Activated CD4-positive, alpha-beta memory T cell treated with anti-CD3 and anti-CD28 coated beads for 36 hours (primary cell): ENCODE measurements at places on chromosomes 7 and 10. TPM values are rescaled to one million over a fixed set of nuclear protein-coding genes. Genes with fewer than 3 reads are reported as not detected.

EPO gene
- not detected for total RNA-seq

CTAGE4 gene
- 3.1 TPM for total RNA-seq

DNA sequence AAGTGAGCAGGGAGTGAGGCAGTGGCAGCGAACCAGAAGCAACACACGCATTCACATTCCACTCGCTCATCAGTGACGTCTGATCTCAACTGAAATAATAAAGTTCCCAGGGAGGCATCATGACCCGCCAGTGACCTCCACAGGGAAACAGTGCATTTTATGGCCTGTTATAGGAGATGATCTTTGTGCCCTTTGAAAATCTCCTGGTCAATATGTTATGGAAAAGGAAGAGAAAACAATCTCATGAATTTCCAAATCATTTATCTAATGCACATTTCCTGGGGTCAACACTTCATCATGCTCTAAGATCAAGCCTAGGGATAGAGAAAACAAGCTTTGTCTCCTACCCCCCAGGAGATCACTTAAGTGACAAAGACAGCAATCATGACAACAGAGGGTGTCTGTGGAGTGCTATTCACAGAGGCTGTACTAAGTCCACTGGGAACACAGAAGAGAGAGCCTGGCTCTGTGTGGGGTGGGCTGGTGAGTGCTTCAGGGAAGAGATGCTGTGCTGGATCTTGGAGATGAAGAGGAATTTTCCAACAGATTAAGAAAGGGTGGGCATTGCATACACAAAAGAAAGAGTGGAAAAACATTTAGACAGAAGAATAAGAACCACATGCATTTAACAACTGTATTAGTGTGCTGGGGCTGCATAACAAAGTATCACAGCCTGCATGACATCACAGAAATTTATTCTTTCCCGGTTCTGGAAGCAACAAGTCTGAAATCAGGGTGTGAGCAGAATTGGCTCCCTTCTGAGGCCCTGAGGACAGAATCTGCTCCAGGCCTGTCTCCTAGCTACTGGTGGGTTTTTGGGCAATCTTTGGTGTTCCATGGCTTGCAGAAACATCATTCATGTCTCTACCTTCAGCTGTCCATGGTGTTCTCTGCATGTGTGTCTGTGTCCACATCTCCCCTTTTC, 613.9 kb upstream of the IGFBP3 start:
- no peak overlapping the region for H3K27ac ChIP-seq
- no peak overlapping the region for H3K4me3 ChIP-seq
- H3K36me3 ChIP-seq: no peaks in the 10 kb centered on the region
- H3K4me1 ChIP-seq: no peaks in the 10 kb centered on the region
- DNase-seq: no peak
- no peaks in the 10 kb centered on the region for H3K27me3 ChIP-seq

DNA sequence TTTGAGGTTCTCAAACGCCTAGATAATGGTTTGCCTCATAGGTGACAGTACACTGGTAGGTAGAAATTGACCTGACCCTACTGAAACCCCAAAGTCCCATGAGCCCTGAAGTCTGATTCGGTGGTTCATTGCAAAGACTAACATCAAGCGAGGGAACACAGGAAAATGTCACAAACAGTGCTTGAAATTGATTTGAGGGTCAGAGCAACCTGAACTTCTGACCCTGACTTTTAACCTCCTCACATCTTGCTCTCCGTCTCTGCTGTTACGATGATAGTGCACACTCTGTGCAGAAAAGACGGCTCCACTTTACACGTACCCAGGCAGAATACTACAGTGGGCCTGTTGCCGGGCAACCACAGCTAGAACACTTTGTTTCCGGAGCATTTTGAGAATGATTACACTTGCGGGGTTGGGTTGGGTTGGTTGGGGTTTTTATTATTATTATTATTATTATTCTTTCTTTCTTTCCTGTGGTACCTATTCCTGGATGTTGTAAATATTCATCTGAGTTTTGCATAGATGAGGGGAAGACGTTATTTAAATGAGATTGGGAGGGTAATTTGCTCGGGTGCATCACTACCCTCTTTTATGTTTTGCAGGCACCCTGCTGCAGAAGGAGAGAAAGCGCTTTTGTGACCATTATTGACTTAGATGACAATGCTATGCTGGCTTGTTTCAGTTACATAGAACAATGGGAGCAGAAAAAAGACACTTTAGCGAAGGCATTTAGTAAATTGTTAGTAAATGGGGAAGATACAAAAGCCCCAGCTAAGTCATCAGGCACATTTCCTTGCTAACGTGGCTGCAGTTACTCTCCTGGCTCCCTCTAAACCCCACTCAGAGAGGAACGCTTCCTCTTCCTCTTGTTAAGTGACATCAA, 438.1 kb upstream of the NRP1 start:
- no peak overlapping the region for H3K27ac ChIP-seq
- H3K4me1 ChIP-seq: peaks cover 1% of the 10 kb centered on the region
- DNase-seq: peak; percentile 9
- H3K27me3 ChIP-seq: no peaks in the 10 kb centered on the region

DNA sequence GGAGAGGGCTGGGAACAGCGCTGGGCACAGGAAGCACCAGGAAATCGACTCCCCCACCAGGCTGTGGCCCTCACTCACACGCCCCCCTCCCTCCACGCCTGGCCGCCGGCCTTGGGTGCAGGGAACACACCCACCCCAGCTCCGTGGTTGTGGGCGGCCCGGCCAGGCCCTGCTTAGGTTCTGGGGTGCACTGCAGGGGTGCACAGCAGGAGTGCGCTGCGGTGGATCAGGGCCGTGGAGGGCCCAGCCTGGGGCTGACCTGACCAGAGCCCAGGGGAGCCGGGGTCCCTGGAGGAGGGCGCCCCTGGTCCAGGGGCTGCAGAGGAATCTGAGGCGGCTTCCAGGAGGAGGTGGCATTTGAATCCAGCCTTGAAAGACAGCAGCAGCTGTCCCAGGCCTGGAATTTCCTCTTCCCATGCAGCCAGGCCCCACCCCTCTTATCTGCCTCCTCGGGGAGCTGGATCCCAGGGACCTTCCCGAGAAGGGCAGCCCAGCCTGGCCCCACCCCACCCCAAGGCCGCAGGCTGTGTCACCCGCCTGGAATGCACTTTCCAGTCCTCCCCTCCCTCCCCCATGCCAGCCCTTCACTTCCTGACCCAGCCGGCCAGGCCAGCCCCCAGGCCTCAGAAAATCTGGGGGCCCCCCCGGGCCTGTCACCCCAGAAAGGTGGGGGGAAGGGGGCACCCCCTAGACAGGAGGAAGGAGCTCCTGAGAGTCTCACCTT, 18.4 kb upstream of the PDGFA start:
- no peak overlapping the region for H3K4me3 ChIP-seq
- no peaks in the 10 kb centered on the region for H3K27me3 ChIP-seq

GRCh38 chr7:86094166-86094669, 549.5 kb upstream of the GRM3 start:
- no peaks in the 10 kb centered on the region for H3K4me1 ChIP-seq
- no peaks in the 10 kb centered on the region for H3K27me3 ChIP-seq
- H3K27ac ChIP-seq: no peak overlapping the region
- no peak for DNase-seq

DNA sequence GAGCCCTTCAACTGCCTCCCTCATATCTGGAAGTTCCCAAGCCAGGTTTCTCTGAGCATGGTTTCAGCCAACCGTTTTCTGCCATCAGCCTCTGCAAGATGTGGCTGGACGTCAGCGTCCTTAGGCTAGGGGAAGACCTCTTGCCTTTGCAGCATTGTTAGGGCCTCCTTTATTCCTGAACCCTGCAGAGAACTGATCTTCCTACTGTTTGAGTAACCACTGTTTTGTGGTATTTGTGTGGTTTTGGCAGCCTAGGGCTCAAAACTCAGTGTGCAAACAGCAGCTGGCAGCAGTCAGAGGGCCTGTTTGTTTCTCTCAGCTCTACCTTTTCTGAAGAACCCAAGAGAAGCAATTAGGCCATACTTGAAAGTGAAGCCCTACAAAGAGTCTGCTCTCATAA, 83.4 kb upstream of the SEMA3E start:
- H3K27ac ChIP-seq: no peak overlapping the region
- no peak for DNase-seq
- H3K27me3 ChIP-seq: no peaks in the 10 kb centered on the region
- H3K36me3 ChIP-seq: no peaks in the 10 kb centered on the region
- H3K4me3 ChIP-seq: no peak overlapping the region

GRCh38 chr10:27743012-27743876, 2.4 kb downstream of the MKX start:
- H3K27me3 ChIP-seq: peaks cover 51% of the 10 kb centered on the region
- H3K4me1 ChIP-seq: peaks cover 39% of the 10 kb centered on the region
- peak overlapping the region; percentile 74 for H3K4me3 ChIP-seq
- peak; percentile 53 for DNase-seq
- no peaks in the 10 kb centered on the region for H3K36me3 ChIP-seq

DNA sequence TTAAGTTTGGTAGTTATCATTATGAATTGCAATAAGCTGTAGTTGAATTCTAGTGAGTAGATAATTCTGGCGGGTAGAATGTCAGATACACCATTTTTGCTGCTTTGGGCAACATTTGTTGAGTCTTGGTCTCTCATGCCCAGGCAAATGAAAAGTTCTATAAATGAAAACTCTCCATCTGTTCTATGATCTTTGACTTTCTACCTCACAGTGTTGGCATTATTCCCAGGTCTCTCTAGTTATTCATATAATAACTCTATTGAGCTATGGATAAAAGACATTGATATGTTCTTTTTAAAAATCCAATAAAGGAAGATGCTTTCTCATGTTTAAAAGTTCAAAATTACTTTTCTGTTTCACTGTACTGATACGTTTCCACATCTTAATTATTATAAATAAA, 415.3 kb upstream of the SEMA3D start:
- H3K36me3 ChIP-seq: no peaks in the 10 kb centered on the region
- H3K4me1 ChIP-seq: no peaks in the 10 kb centered on the region
- H3K27ac ChIP-seq: no peak overlapping the region
